T-cell (primary cell): ENCODE measurements at places on chromosomes 3 and 15. TPM values are rescaled to one million over a fixed set of nuclear protein-coding genes. Genes with fewer than 3 reads are reported as not detected.

- DNase-seq, result no peak
Observed at GRCh38 chr3:150074277-150074676, 103.6 kb upstream of the PFN2 start.

- DNase-seq, result no peak
Observed at GRCh38 chr3:140384876-140385275, 293.0 kb upstream of the TRIM42 start.

- no peak for DNase-seq
Observed at GRCh38 chr3:131840156-131840797, 194.5 kb downstream of the CPNE4 start.

DNA sequence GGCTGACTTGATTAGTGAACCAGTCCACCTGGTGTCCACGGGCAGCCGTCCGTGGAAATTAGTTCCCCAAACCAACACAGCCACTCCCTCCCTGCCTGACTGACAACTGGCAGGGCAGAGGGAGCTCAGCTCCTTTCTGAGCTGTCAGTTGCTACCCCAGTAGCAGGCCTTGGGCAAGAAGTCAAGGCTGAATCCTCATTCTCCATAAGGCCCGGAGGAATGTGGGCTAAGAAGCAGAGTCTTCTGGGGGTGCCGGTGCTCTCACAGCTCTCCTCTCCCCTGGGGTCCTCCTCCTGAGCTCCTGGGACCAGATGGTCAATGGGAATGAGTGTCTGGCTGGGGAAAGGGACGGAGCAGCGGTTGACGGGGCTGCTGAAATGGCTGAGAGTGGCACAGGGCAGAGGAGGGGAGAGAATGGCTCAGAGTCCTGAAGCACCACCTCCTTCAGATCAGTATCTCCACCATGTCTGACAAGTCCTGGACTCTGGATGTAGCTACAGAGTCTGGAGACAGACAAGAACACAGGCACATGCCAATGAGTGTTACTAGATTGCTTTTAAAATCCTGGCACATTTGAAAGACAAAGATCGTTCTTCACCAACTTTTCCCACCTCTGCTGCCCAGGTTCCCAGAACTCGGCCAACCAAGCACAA is 16.9 kb downstream of the AMOTL2 start:
- no peak for DNase-seq

GRCh38 chr3:54232618-54233017 is 110.3 kb downstream of the CACNA2D3 start:
- DNase-seq, result no peak

DNA sequence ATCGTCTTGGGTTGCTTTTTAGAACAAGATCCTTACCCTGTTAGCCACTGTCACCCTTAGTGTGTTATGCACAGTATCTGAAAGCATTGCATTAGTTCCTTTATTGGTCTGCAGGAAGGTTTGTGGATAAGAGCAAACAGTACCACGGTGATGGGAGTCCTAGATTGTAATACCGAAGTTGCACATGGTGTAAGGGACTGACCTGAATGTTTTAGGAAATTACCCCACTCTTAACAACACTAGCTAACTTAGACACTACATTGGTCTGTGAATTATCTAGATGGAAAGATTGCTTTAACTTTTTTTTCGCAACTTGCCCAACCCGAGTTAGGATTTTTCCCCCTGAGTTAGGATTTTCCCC is 1.3 kb downstream of the STT3B start:
- DNase-seq, result no peak

- DNase-seq, result no peak
Observed at GRCh38 chr3:152348436-152349177, 79.9 kb downstream of the MBNL1 start.

DNA sequence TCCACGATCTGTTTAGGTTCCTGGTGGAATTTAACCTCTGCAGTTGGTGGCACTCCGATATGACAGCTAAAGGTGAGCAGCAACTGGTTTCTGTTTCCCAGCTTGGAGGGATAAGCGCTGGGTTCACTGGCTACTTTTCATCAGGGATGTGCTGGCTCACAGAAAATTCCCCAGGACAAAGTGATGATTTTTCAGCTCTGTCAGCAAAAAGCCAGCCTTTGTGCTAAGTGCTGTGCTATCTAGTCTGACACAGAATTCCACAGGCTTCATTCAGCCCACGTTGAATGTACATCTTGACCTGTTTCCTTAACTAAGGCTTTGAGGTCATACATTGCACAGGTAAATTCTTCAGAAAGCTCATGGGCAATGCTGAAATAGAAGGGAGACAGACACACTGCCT is 81.5 kb upstream of the LRTM1 start:
- no peak for DNase-seq

DNA sequence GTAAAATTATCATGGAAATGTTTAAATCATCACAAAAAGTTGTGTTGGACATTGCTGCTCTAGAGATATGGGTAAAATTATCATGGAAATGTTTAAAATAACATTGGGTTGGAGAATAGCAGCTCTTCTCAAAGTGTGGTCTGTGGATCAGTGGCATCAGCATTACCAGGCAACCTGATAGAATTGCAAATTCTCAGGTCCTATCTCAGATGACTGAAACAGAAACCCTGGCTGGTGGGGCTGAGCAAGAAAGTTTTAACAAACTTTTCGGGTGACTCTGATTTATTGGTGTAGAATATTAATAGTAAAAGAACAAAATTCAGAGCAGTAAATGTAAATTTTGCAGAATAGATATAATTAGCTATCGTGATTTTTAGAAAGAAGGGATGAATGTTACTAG is 28.9 kb downstream of the NXPE3 start:
- DNase-seq, result no peak

DNA sequence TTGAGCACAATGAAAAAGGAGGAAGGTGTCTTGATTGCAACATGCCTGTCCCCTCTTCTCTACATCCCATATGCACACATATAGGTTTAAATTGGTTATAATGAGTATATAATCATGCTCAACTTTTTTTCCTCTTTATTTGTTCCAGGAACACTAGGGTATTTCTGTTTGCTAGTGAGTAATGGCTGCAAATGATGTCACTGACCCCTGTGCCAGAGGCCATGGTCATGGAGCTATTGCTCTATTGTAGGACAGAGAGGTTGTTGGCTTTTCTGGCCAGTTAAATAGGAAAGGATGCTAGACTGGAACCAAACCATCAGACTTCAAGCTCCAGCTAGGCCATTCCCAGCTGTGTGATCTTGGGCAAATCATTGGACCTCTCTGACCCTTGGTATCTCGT is 9.6 kb downstream of the ARHGEF3 start:
- DNase-seq, result no peak

DNA sequence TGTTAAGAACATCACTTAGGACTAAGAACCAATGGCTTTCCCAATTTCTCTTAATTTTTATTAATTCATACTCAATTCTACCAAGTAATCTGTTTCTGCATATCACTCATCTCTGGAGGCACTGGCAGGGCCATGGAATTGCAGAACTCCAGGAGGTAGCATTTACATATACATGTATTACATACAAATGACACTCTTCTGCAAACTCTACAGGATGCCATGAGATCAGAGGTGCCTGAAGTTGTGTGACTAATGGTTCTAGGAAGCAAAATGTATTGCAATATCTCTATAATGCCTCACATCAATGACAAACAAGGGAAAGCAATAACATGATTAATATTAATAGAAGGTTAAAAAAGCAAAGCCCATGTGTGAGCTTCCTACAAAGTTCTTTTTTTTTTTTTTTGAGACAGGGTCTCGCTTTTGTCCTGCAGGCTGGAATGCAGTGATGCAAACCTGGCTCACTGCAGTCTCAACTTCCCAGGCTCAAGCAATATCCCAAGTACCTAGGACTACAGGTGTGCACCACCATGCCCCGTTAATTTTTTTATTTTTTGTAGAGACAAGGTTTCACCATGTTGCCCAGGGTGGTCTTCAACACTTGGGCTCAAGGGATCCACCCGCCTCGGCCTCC is 33.0 kb downstream of the DENND6A start:
- no peak for DNase-seq

DNA sequence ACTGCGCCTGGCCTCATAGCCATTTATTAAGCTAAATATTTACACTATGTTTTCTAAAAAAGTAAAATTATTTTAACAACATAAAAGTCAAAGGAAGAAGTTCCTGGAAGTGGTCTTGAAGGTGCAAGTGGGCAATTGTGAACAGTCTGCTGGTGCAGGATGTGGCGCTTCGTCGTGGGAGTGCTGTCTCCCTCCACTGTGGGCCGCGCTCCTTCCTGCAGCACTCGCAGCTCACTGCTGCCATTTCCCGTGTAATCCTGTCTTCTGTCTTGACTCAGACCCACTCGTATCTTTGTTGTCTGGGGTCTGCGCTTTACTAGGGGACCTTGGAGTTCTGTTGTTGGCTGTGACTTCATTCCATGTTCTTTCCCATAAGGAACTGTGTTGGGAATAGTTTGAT is 56.3 kb downstream of the APBA2 start:
- DNase-seq, result peak; percentile 74

GRCh38 chr15:25439369-25439836 is 579 bp upstream of the UBE3A start:
- no peak for DNase-seq

DNA sequence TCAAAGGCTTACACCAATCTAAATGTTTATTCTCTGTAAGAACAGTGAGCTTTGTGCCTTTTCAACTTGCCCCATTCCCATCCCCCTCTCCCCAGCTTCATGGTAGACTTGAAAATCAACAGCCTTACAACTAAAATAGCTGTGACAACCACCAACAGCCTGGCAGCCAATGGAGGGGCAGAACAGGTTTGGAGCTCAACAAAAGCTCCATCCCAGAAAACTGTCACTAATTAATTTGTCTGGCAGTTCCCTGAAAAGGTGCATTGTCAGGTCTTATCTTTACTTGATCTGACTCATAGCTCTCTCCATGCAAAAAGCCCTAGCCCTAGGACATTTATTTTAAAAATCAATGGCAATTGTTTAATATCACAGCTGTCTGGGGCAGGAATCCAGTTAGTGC is 22.6 kb downstream of the MTHFS start:
- DNase-seq, result no peak

DNA sequence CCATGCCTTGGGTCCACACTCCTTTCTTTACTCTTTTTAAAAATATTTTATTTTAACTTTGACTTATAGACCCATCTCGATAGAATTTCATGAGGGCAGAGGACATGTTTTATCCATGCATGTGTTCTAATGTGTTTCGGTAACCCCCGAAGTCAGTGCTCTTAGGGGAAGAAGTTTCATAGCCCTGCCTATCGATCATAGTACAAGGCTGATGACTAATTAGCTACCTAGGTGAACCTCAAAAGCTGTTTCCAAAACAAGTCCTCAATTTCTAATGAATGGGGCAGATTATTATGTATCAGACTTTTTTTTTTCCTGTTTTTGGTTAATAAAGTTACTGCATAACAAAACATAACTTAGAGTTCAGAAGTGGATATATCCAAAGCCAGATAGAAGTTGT is 82.0 kb downstream of the MBNL1 start:
- no peak for DNase-seq

GRCh38 chr3:58463181-58463941 is 28.5 kb upstream of the KCTD6 start:
- peak; percentile 56 for DNase-seq

- no peak for DNase-seq
Observed at GRCh38 chr3:141201122-141201521, 30.5 kb upstream of the PXYLP1 start.

GRCh38 chr3:66938338-66938963 is 59.7 kb upstream of the KBTBD8 start:
- DNase-seq, result peak; percentile 0

- no peak for DNase-seq
Observed at GRCh38 chr3:154776549-154777225, 303.4 kb upstream of the MME start.

GRCh38 chr3:194141415-194142155 is 5.6 kb downstream of the HES1 start:
- DNase-seq, result peak; percentile 39

DNA sequence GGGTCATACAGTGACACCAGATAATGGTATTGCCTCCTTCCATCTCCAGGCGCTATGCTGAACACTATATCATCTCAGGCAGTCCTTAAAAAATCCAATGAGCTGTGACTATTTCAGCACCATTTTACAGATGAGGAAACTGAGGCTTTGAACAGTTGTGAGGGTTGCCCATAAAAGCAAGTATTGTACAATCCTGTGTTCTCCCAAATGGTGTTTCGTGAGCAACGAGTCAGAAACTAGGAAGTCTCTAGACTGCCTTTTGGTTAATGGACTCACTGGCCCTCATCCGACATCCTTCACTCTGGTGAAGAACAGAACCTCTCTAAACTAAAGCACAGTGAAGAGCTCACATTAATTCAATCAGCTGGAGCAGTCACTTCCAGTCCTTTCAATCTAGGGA is 61.8 kb downstream of the ATP8B4 start:
- DNase-seq, result no peak

DNA sequence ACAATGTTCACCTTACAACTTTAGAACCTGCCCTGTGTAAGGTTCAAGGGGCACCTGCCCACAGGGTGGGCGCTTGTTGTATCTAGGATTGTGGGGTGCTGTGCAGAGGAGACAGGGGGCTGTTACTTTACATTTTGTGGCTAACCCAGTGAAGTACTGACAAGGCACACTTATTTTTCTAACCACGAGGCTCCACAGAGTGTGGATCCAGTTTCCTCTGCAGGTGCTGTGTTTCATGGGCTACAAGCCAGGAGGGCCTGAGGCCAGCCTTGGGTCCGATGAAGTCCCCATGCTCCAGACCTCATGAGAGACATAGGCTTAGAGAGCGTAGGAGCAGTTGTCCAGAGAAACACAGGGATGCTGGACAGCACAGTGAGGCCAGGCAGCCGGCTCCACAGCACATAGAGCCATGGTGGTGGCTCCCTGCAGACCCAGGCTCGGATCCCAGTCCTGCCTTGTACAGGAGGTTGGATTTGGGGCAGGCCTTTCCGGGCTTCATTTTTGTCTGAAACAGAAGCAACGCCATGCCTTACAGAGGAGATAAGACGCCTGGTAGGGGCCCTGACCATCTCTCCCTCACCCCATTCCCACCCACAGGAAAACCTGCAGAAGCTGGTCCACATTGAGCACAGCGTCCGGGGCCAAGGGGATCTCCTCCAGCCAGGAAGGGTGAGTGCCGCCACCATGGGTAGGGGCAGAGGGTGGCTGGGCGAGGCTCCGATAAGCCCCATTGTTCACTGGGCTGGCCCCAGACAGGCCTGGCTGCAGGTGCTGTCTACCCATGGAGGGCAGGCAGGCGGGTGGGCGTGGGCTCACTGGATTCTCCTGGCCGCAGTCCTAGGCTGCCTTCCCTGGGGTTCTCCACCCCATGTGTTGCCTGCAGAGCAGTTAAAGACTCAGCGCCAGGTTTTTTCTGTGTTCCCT is 40.1 kb upstream of the NR2C2 start:
- no peak for DNase-seq

Gene CFAP100
- total RNA-seq, result not detected

Gene CSPG4
- total RNA-seq, result 0.06 TPM

Gene UPK1B
- not detected for total RNA-seq

Gene CDC25A
- 0.38 TPM for total RNA-seq

Gene CKMT1B
- total RNA-seq, result not detected

Gene C2CD4A
- total RNA-seq, result not detected

Gene C15orf62
- 2.4 TPM for total RNA-seq

Gene FETUB
- not detected for total RNA-seq

Gene DPPA4
- 1.5 TPM for total RNA-seq
